Vagina (tissue), 2 donors: ENCODE measurements at places on chromosomes 5 and 9. TPM values are rescaled to one million over a fixed set of nuclear protein-coding genes. Genes with fewer than 3 reads are reported as not detected.

Gene WNT8A
- total RNA-seq: not detected

Gene ANKRD18A
- total RNA-seq: 1.5 TPM

Gene LOX
- total RNA-seq: 38.8 TPM

Gene AQP7
- total RNA-seq: 6.4 TPM

Gene SHISAL2B
- not detected for total RNA-seq

Gene ROPN1L
- total RNA-seq: 4.2 TPM

Gene PANK3
- 29.5 TPM for total RNA-seq

Gene SLC24A2
- 0.25 TPM for total RNA-seq

Gene TAF11L6
- total RNA-seq: not detected

DNA sequence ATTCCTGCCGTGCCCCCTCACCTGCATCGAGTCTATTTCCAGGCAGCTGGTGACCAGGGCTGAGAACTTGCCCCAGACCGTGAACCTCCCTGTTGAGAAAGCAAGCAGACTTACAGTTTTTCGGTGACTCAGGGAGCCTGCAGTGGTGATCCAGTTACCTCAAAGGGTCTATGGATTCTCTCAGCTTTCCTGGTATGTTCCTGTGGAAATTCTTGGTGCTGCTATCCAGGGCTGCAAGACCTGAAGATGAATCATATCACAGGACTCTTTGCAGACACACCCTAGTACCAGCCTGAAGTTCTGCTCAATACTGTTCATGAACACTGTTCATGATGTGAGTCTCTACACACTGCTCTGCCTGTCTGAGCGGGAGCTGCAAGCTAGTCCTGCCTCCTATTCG lies 154.7 kb downstream of the WDR70 start:
- H3K4me3 ChIP-seq: no peak overlapping the region
- DNase-seq: no peak
- H3K36me3 ChIP-seq: no peaks in the 10 kb centered on the region
- H3K27me3 ChIP-seq: no peaks in the 10 kb centered on the region
- no peak overlapping the region for H3K27ac ChIP-seq
- no peaks in the 10 kb centered on the region for H3K4me1 ChIP-seq

DNA sequence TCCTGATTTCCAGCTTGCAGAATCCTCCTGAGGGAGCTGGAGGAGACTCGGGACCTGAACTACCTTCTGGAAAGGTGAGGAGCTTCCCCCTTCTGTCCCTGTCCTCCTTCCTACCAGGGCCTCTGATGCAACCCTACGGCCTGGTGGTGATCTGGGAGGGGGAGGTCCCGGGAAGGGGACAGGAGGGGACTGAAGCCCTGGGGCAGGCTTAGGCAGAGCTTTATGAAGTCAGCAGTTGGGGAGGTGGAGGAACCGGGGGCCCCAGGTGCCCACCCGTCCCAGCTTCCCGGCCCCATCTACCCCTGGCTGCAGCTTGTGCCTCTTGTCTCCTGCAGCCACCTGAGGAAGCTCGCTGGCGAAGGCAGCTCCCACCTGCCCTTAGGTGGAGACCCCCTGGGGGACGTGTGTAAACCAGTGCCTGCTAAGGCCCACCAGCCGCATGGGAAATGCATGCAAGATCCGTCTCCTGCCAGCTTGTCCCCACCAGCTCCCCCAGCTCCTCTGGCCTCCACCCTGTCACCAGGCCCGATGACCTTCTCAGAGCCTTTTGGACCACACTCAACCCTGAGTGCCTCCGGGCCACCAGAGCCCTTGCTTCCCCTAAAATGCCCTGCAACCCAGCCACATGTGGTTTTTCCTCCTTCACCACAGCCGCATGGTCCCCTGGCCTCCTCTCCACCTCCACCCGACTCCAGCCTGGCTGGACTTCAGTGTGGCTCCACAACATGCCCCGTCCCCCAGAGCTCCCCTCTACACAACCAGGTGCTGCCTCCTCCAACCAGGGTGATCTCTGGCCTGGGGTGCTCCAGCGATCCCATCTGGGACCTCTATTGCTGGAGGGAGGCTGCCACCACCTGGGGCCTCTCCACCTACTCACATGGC lies 2.1 kb downstream of the SPATA31E1 start:
- no peaks in the 10 kb centered on the region for H3K36me3 ChIP-seq
- H3K4me1 ChIP-seq: no peaks in the 10 kb centered on the region
- no peak overlapping the region for H3K27ac ChIP-seq
- no peaks in the 10 kb centered on the region for H3K27me3 ChIP-seq
- no peak overlapping the region for H3K4me3 ChIP-seq

- DNase-seq: no peak
- H3K4me1 ChIP-seq: peaks cover 39% of the 10 kb centered on the region
- no peaks in the 10 kb centered on the region for H3K36me3 ChIP-seq
- no peaks in the 10 kb centered on the region for H3K27me3 ChIP-seq
- H3K27ac ChIP-seq: no peak overlapping the region
- H3K4me3 ChIP-seq: no peak overlapping the region
These were observed 14.9 kb downstream of the BRD3 start for GRCh38 chr9:134052941-134053340.

DNA sequence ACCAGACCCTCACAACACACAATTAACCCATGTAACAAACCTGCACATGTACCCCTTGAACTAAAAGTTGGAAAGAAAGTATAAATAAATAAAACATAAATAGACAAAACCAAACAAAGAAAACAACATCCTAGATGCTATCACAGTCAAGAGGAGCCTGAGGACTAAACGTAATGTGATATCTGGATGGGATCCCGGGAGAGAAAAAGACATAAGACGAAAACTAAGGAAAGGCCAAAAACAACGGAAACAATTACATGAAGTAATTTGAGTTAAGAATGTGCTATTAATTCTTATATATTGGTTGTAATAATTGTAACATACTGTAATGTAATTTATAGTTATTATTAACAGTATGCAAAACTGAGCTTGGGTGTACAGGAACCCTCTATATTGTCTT lies 793.9 kb downstream of the SEMA5A start:
- no peak overlapping the region for H3K27ac ChIP-seq
- H3K4me1 ChIP-seq: no peaks in the 10 kb centered on the region
- H3K4me3 ChIP-seq: no peak overlapping the region

DNA sequence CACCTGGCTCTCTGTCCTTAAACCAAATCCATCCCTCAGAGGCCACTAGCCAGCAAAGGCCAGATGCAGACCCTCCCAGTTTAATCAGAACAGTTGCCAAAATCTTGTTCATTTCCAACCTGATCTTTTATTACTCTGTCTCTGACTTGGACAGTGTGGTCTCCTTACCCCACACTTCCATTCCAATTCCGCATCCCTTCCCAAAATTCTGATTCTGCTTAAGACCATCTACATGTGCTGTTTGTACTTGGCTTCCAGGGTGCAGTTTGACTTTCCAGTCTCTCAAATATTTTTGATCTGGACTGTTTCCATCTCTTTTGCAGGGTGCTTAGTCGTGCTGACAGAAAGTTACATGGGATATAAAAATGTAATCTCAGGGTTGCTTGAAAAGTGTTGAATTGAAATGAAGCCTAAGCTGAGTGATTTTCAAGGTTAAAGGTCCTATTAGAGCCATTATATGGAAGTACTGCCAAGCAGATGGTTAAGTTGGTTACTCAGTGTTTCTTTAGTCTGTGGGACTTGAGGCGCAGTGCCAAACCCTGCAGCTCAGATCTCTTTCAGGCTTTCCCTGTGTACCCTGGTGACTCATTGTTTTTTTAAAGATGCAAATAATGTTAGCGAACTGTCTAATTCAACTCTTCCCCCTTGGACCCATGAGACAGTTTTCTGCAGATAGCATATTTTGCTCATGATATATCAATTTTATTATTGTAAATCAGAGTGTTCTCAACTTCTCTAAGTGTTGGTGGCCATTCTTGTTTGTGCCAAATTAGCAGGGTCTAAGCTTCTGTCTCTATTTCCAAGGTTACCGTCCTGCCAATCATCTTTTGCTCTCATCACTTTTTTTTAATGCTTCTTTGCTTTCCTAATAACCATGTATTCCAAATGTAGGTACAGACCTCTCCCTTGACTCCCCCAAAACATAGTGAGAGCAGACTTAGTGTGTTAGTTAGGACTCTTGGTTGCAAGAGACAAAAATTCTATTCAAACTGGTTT lies 18.2 kb upstream of the DCP2 start:
- peak overlapping the region; percentile 53 for H3K27ac ChIP-seq
- peaks cover 20% of the 10 kb centered on the region for H3K4me1 ChIP-seq
- no peaks in the 10 kb centered on the region for H3K27me3 ChIP-seq

GRCh38 chr9:131774636-131775035 lies 34.8 kb upstream of the RAPGEF1 start:
- no peak overlapping the region for H3K4me3 ChIP-seq
- H3K27me3 ChIP-seq: no peaks in the 10 kb centered on the region
- no peaks in the 10 kb centered on the region for H3K36me3 ChIP-seq
- no peak for DNase-seq
- no peaks in the 10 kb centered on the region for H3K4me1 ChIP-seq

GRCh38 chr9:126664900-126665643 lies 51.3 kb downstream of the LMX1B start:
- no peak for DNase-seq
- no peaks in the 10 kb centered on the region for H3K27me3 ChIP-seq
- H3K4me3 ChIP-seq: no peak overlapping the region
- H3K27ac ChIP-seq: no peak overlapping the region
- peaks cover 6% of the 10 kb centered on the region for H3K4me1 ChIP-seq
- H3K36me3 ChIP-seq: no peaks in the 10 kb centered on the region

DNA sequence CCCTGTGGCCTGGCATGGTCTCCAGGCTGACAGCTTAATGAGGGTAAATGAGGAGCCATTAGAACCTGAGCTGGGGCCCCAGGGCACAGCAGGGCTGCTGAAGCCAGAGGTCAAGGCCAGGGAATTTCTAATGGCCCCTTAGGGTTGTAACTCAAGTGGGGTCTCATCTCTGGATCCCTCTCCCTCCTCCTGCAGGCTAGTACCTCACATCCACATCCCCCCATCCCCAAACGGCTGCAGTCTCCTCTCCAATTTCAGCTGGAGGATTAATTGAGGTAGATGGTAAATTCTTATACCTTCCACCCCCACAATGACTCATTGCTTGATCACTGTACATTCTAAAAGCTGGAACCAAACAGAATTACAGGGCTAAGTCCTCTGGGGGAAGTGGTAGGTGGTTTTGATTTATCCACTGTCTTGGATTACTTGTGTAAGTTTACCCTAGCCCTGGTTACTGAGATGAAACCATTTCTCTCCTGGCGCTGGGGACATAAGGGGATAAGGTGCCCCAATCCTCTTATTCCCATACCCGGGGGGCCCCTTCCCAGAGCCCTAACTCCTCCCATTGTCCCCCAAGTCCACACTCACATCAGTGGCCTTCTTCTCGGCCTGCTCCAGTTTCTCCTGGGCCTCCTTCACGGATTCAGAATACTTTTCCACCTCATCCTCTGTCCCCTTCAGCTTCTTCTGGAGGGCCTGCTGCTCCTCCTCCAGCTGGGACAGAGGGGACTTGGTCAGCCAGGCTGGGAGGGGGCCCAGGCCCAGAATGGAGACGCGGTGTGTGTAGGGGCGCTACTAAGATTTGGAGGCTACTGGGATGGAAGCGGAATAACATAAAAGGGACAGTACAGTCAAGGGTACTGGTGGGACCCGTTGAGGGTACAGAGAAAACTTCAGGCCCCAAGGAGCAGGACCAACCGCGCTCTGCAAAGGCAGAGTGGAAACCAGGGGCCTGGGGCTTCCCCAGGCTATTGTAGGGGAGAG lies 875 bp downstream of the TPM2 start:
- H3K4me1 ChIP-seq: peaks cover 32% of the 10 kb centered on the region
- no peak for DNase-seq
- H3K4me3 ChIP-seq: peak overlapping the region; percentile 90
- H3K36me3 ChIP-seq: no peaks in the 10 kb centered on the region
- H3K27me3 ChIP-seq: no peaks in the 10 kb centered on the region
- H3K27ac ChIP-seq: peak overlapping the region; percentile 96

- H3K4me3 ChIP-seq: no peak overlapping the region
- H3K27ac ChIP-seq: no peak overlapping the region
- no peaks in the 10 kb centered on the region for H3K27me3 ChIP-seq
- no peak for DNase-seq
- no peaks in the 10 kb centered on the region for H3K36me3 ChIP-seq
- H3K4me1 ChIP-seq: no peaks in the 10 kb centered on the region
These were observed 521.3 kb downstream of the EFNA5 start for GRCh38 chr5:107149243-107150005.

DNA sequence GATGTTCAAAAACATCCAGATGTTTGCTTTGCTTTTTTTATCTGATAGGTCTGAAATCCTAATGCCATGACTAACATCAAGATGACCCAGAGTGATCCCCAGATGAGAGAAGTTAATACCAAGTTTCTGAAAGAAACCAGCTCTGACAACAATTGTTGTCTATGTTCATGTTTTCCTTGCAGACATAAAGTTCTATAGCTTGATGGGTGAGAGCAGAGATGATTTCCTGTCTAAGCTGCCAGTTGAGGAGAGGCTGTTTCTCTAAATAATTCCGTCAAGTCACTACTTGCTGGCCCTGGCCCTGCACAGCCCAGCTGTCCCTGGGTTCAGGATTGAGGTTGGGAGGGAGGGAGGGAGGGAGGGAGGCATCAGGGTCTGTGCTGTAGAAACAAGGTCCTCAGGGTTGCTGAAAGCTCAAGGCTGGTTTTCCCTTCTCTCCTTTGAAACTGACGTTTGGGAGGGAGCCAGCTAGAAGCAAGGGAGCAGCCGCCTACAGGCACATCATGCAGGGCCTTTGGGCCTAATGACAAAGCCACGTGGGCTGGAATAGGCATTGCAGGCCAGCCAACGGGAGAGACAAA lies 3.9 kb downstream of the SPARC start:
- H3K4me1 ChIP-seq: peaks cover 78% of the 10 kb centered on the region
- peak overlapping the region; percentile 76 for H3K4me3 ChIP-seq

- H3K36me3 ChIP-seq: peaks cover 33% of the 10 kb centered on the region
- no peak overlapping the region for H3K27ac ChIP-seq
- no peak for DNase-seq
- H3K4me1 ChIP-seq: no peaks in the 10 kb centered on the region
- no peak overlapping the region for H3K4me3 ChIP-seq
These were observed 16.6 kb downstream of the MIGA2 start for GRCh38 chr9:129053020-129053419.

DNA sequence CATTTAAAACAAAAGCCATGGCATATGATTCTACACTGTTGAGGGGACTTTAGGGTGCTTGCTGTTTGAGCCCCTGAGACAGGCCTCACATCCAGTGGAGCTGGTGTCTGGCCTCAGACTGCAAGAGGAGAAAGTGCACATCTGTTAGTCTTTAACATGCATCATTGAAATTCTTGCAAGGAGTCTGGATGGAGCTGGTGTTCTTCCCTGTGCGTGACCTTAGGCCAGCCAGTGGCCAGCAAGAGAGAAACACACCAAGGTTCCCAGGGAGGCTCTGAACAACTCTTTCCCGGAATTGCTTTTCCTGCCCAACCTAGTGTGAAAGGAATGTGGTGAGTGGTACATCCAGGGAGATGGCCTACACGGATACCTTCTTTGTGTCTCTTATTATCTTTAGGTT lies 282.8 kb upstream of the TNC start:
- no peak for DNase-seq
- H3K4me3 ChIP-seq: no peak overlapping the region
- no peak overlapping the region for H3K27ac ChIP-seq
- H3K27me3 ChIP-seq: no peaks in the 10 kb centered on the region

GRCh38 chr5:102856389-102856777 lies 101.3 kb downstream of the PAM start:
- no peaks in the 10 kb centered on the region for H3K36me3 ChIP-seq

GRCh38 chr5:41929035-41929434 lies 4.0 kb downstream of the FBXO4 start:
- no peaks in the 10 kb centered on the region for H3K36me3 ChIP-seq
- no peak overlapping the region for H3K27ac ChIP-seq
- peaks cover 15% of the 10 kb centered on the region for H3K4me1 ChIP-seq
- no peak overlapping the region for H3K4me3 ChIP-seq
- H3K27me3 ChIP-seq: no peaks in the 10 kb centered on the region

- no peak overlapping the region for H3K4me3 ChIP-seq
- no peaks in the 10 kb centered on the region for H3K27me3 ChIP-seq
- no peak overlapping the region for H3K27ac ChIP-seq
These were observed 130.0 kb downstream of the LIFR start for GRCh38 chr5:38426490-38426889.
